GM12892 (cell line): ENCODE measurements at places on chromosomes 2 and 18.

- no peak for DNase-seq
These were observed 2.2 kb downstream of the BUB1 start for GRCh38 chr2:110675679-110676078.

DNA sequence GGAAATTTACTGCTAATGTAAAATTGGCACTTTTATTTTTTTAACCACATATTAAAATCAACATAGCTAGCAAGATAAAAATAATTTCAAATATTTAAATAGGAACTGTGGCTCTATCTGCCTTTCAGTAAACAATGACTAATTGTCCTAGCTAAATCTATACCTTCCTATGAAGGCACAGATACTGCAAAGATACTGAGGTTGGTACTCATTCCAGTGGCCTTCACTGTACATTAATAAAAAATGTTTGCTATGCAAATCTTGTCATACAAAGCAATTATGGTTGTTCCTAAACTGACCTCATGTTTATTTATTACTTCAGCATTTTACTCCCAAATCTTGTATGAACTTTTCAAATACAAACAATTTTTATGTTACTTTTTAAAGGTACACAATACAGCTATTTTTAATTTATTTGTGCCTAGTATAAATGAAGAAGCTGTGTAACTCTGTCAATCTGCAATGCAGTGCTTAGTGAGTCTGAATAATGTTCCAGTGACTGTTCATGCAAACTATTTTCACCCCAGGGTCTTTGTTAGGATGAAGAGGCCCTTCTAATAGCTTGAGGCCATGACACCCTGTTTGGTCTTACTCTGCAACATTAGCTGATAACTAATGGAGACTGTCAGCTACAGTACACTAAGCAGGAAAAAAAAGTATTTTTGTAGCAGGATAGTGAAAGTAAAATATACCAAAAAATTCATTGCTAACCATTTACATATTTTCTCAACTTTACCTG is 9.3 kb upstream of the ERBB4 start:
- no peak for DNase-seq

- DNase-seq: no peak
These were observed 34.7 kb upstream of the REEP1 start for GRCh38 chr2:86372133-86372532.

DNA sequence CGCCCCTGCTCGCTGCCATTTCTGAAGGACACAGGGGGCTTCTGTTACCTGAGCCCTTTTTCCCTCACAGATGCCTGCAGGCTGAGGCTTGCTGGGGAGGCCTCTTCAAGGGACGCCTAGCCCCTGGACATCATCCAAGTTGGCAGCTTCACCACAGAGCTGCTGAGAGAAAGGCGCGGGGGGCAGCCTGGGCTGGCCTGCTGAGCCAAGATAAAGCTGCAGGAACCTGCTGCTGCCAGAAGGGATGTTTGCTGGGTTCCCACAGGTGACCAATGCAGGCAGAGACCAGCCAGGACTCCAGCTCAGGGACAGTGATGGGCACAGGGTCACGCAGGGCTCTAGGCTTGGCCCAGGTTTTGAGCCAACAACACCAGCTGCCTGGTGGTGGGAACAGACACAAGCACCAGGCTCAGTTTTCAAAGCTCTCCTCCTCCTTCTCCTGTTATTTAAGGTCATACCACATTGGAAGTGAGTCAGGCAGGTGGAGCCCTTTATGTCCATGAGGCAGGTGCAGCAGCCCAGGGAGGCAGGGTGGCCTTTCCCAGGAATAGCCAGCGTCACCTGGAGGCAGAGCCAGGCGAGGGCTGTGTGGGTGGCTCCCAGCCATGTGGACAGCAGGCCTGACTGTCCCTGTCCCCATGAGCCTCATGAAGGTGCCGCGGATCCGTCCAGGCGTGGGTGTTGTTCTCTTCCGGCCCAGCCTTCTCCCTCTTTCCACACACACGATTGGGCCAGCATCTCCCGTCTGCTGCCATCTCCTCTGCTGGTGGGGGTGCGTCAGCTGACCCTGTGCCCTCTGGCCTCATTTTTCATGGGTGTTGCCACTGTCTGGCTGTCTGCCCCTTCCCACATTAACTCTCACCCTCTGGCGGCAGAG is 515.5 kb upstream of the MYT1L start:
- no peak for DNase-seq

GRCh38 chr2:14759082-14759481 is 126.6 kb downstream of the LRATD1 start:
- DNase-seq: no peak
